Endodermal cell (in vitro differentiated cells): ENCODE measurements at places on chromosomes 2 and 18. TPM values are rescaled to one million over a fixed set of nuclear protein-coding genes. Genes with fewer than 3 reads are reported as not detected.
A peak's percentile ranks its signal among the peaks of the same experiment; 100 is the strongest.

GRCh38 chr2:186882511-186883071 is 33.6 kb upstream of the ZSWIM2 start:
- DNase-seq, result no peak

DPP10 gene
- total RNA-seq, result 6.8 and 8.2 TPM in 2 replicates

DNA sequence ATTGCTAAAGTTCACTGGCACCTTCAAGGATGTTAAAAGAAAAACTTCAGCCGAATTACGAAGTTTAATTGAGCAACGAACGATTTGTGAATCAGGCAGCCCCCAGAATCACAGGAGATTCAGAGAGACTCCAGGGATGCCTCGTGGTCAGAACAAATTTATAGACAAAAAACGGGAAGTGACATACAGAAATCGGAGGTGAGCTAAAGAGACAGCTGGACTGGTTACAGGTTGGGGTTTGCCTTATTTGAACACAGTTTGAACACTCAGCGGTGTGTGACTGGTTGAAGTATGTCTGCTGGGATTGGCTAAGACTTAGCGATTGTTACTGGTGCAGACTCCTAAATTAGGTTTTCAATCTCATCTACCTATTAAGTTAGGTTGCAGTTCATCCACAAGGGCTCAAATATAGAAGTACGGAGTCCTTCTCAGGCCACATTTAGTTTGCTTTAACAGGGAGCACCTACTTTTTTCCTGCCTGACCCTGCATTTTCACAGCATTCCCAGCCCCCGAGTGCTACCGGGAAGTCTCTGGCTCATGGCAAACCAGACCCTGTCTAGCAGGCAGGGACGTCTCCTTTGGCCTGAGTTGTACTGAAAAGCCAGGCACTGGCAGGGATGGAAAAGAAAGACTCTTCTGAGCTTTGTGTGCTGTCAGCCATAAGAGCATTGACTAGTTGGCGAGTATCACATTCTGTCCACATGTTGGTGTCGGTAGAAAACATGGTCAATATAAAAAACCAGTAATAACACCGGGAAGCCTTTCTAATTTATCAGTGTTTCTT is 41.1 kb downstream of the CDCA7 start:
- DNase-seq, result no peak

DNA sequence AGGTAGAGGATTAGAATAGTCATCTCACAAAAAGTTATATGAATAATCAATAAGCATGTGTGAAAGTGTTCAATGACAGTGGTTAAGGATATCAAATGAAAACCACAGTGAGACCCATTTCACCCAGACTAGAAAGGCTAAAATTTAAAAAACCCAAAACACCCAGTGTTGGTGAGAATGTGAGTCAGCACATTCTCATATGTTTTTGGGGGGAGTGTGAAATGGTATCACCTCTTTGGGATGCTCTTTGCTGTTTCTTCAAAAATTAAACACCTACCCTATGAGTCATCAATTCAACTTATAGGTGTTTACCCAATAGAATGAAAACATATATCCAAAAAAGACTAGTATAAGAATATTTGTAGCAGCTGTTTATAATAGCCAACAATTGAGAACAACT is 69.8 kb downstream of the MAP3K20 start:
- DNase-seq, result no peak

DNA sequence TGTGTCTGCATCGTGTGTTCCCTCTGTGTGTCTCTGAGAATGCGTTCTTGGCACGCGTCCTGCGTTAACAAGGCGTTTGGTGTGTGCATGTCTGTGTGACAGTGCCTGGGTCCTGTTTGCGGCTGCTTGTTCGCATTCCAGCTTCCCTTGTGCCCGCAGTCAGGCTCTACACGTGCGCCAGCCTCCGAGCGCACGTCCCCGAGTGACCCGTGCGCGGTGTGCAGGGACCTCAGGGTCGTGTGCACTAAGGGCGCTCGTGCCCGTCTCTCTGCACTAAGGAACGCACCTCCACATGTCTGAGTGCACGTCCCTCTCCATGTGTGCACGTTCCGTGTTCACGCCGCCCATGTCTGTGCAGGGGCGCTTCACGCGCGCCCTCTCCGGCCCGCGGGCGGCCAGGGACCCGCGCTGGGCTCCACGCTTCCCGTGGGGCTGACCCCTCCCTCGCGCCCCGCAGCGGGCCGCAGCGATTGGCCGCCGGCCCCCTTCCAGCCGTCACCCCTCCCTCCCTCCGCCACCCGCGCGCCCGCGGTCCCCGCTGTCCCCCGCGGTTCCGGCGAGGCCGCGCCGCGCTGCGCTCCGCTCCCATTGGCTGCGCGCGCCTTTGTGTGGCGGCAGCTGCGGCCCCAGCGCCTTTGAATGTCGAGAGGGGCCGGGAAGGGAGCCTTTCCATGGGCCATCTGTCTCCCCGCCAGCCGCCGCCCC is 229.4 kb downstream of the HAUS1 start:
- DNase-seq, result peak; percentile 70

UGT1A5 gene
- not detected in 3 replicates for total RNA-seq

MAL gene
- not detected in 3 replicates for total RNA-seq

DNA sequence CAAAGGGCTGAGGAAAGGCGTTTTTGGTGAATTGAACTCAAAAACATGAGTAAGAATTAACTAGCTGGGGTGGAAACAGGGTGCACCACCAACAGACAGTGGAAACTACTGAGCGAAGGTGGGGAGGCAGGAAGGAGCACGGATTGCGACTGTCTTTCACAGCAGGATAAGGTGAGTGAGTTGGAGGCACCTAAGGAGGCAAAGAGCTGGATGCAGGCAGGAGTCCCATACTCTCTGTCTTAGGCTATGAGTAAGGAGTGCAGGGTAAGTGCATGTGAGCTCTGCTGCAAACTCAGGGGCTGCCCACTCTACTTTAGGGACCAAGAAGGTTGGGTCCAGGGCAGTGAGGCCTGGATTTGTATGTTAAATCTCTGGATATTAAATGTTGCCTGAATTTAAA is 333.1 kb upstream of the ZNF521 start:
- DNase-seq, result no peak

TNS1 gene
- total RNA-seq, result 1.9 to 4.2 TPM (median 2.8 TPM) in 3 replicates

IL1RL1 gene
- 0.23 to 1.6 TPM (median 0.75 TPM) in 3 replicates for total RNA-seq

GRCh38 chr18:10402871-10403559 is 51.4 kb upstream of the APCDD1 start:
- no peak for DNase-seq

AQP12B gene
- total RNA-seq, result not detected in 2 replicates

DNA sequence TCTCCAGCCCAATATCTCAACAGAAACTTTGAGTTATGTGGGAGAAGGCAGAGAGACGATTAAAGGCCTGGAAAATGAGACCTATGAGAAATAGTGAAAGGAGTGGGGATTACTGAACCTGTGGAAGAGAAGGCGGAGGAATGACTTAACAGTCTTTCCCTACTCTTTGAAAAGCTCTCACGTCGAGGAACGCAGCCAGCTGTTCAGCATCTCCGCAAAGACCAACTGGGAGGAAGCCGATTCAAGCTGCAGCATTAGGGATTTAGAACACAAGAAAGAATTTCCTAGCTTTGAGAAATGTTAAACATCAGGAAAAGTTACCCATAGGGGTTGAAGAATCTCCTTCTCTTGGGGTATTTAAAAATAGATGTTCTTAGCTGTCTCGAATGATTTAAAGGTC is 233.2 kb upstream of the PARD3B start:
- DNase-seq, result no peak

- DNase-seq, result no peak
Observed at GRCh38 chr18:61921621-61922235, 28.9 kb upstream of the RNF152 start.

SERPINB4 gene
- 0.24 and 0.54 TPM in 2 replicates for total RNA-seq

DNA sequence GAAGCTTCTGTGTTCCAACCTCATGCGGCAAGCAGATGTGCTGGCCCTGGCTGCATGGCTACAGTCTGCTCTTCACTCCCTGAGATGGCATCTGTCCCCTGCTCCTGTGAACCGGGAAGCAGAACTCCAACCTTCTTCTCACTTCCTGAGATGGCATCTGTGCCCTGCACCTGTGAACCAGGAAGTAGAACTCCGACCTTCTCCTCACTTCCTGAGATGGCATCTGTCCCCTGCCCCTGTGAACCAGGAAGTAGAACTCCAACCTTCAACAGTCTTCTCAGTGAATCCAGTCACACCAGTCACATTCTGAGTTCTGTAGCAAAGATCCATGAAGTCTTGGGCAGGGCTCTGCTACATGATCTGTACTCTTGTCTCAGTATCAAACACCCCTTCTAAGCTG is 887.2 kb upstream of the KLHL29 start:
- DNase-seq, result no peak

DNA sequence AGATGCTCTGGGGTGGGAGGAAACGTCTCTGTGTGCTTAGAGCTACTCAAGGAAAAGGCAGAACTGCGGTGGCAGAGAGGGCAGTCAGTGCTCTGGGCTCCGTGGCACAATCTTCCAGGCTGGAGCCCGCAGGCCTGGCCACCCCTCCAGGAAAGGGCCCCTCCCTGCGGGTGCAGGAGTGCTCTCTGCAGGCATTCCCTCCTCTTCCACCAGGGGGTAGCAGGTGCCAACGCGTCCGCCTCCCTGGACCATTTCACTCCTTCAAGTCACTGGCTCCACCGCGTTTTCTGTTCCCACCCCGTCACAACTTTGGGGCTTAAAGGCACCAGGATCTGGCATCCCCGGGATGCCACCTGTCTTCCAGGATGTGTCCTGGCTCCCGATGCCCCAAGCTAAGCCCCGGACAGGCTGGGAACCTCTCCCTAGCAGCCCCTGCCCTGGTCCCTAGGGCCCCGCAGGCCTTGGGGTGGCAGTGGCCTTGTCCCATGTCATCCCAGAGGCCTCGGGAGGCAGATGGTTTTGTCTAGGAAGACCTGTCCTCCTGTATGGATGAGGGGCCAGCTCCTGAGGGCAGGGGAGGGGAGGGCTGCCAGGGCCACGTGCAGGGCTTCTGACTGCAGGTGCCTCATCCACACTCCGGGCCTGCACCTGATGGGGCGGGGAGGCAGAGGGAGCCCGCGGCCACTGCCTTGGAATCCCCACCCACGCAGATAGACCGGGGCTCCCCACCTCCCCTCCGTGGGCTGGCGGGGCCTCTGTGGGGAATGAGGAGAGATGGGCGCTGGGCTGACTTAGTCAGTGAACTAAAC is 26.4 kb downstream of the KCNIP3 start:
- peak; percentile 79 for DNase-seq

DNA sequence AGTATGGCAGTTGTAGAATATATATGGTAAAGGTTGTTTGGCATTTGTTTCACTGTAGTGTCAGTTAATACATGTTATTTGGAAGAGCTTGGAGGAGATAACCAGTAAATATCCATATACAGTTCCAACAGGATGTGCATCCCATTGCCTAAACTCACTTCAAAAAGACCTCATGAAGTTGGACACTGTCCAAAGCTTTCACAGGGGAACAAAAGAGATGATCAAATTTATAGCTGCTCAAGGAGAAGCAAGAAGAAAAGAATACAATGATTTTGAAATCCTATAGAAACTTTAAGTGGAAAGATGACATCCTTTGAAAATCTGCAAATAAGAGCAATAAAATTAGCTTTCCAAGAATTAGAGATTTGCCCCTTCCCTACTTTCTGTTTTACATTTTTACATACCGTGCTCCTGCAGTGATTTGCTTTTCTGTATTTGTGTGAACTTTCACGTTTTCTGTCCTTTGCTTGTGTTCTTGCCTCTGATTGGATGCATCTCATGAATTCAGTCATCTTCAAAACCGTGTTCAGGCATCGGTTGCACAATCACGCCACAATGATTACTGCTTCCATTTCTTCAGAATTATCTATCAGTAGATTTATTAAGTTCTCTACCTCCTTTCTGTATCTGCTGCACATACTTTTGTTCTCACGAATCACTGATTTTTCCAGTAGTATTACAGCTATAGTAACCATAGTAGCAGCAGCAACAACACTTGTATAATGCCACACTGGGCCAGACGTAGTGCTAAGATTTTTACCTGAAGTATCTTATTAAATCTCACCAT is 83.8 kb downstream of the PARD3B start:
- no peak for DNase-seq

DNA sequence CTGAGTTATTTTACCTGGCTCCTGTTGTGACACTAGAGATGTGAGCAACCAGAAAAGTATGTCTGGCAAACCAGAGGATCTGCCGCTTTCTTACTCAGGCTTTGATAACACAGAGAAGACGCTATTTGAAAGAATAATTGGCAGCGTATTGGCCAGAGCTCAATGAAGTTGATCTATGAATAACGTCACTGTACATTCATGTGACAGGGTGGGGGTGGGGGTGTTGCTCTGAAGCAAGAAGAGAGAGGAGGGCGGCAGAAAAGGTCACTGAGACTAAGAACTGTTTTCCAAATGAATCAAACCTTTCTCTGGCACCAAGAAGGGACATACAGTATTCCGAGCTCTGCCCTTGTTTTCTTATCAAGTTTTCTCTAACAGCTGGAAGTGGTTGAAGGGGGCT is 1.7 kb upstream of the ONECUT2 start:
- no peak for DNase-seq

- no peak for DNase-seq
Observed at GRCh38 chr2:136207030-136207623, 89.2 kb upstream of the CXCR4 start.

DNA sequence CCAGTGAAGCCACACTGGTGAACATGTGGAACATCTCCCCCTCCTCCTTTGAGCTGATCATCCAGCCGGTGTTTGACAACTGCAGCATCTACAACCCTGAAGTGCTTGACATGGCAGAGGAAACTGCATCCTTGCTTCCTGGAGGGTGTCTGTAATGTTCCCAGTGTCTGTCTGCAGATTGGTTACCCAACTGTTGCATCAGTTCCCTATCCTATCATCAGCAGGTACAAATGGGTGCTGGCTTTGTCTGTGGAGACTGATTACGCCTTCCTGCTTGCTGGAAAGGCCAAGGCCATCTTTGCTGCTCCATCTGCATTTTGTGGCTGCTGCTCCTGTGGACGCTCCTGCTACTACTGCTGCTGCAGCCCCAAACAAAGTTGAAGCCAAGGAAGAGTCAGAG is 83.5 kb downstream of the SKA1 start:
- DNase-seq, result no peak

GRCh38 chr2:168699844-168700417 is 102.5 kb upstream of the NOSTRIN start:
- no peak for DNase-seq

LIMS3 gene
- 0.92 to 4.2 TPM (median 1.6 TPM) in 3 replicates for total RNA-seq

DNA sequence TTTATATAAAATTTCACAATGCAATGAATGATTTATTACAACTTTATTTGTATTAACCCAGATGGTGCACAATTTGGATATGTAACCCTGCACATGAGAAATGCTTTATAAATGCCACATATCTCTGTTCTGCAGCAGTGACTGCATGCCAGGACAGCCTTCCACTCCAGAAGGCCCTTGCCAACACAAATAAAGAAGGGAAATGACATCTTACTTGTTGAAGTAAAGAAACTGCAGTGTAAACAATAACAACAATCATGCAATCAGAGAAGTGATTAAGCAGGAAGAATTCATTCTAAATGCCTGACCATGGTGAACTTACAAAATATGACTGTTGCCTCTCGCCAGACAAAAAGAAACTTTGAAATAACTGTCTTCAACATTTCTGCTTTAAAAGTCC is 129.9 kb upstream of the CHST9 start:
- DNase-seq, result no peak

RASGRP3 gene
- 0.27 TPM in 1 of 2 replicates, not detected in the other for total RNA-seq

GRCh38 chr18:7190547-7191156 is 40.2 kb upstream of the LRRC30 start:
- DNase-seq, result no peak

DNA sequence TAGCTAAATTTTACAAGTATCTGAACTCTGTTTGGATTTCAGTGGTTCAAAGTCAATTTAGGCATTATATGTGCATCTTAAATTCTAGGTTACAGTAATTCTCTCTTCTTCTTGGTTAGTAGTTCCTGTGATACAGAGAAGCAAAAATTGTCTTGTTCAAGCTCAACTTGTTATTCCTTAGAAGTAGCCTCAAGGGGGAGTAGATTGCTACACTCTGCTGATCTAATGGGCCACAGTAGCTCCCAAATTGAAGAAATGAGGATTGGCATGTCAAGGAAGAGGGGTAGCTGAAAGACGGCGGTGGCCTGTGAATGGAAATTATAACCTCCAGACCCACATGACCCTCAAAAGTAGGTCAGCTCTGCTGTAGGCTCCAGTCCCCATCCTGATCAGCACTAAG is 334.7 kb downstream of the HRH4 start:
- DNase-seq, result no peak
